HFFc6 (cell line): ENCODE measurements at places on chromosomes 13 and 19. TPM values are rescaled to one million over a fixed set of nuclear protein-coding genes. Genes with fewer than 3 reads are reported as not detected.

DNA sequence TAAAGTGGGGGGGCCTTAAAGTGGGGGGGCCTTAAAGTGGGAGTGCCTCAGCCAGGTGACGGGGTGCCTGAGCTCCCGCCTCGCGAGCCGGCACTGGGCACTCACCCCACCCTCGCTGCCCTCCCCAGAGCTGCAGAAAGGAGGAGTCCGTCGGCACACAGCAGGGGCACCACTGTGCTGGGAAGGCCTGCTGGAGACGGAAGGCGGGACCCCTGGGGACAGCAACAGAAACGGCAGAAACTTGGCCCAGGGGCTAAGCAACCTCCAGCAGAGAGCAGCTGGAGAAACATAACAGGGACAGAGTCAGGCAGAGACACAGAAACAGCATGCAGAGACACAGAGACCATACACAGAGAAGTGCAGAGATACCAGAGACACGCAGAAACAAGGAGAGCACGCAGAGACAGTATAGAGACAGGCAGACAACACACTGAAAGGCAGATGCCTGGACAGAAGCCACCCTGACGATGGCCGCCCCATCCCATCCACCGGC is 7.9 kb downstream of the CFD start:
- no peak for DNase-seq

DNA sequence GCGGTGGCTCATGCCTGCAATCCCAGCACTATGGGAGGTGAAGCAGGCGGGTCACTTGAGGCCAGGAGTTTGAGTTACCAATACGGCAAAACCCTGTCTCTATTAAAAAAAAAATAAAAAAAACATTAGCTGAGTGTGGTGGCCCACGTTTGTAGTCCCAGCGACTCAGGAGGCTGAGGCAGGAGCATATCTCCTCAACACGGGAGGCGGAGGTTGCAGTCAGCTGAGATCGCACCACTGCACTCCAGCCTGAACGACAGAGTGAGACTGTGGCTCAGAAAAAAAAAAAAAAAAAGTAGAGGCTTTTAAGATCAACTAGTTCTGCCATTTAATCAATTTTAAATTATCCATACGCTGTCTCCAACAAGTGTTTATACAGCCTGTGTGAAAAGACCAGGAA is 1130.3 kb downstream of the PCDH9 start:
- DNase-seq = no peak

GRCh38 chr19:50257141-50257540 is 53.7 kb downstream of the MYH14 start:
- DNase-seq = no peak

- DNase-seq = no peak
These were observed 1.5 kb downstream of the TUBGCP3 start for GRCh38 chr13:112586334-112586960.

GRCh38 chr13:48528720-48529119 is 4.2 kb downstream of the RCBTB2 start:
- no peak for DNase-seq

GRCh38 chr19:31355665-31356289 is 6.5 kb upstream of the TSHZ3 start:
- DNase-seq = no peak

- DNase-seq = no peak
These were observed 7.1 kb downstream of the KLF16 start for GRCh38 chr19:1856345-1856697.

Gene GRK1
- not detected in 2 replicates for total RNA-seq
